ENCODE measurements at places on chromosomes 6 and 20.

DNA sequence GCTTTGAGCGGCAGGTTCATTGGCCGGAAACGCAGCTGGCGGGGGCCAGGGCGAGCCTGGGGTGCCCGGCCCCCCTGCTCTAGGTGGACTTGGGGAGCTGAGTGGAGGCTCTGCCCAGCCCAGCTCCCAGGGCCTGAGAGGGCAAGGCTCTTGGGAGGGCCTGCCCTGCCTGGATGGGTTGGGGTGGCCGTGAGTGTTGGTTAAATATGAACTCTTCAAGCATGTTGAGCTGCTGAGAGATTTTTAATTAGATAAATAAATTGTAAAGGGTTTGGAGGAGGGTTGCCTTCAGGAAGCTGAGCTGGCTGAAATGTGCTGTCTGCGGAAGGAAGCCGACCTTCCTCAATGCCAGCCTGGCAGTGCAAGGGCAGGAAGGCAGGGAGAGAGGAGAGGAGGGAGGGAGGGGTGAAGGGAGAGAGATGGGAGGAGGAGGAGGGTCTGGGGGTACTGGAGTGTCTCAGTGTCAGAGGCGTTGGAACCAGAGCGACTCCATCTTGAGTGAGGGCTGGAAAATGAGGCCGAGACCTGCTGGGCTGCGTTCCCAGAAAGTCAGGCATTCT is 39.4 kb upstream of the PMEPA1 start:
- no peak for DNase-seq

GRCh38 chr6:145244349-145245100 is 490.8 kb downstream of the EPM2A start:
- DNase-seq, result no peak

- DNase-seq, result no peak
Observed at GRCh38 chr20:47606983-47607613, 105.4 kb downstream of the NCOA3 start.

GRCh38 chr20:61044499-61044898 is 207.6 kb upstream of the CDH4 start:
- DNase-seq, result no peak

- no peak for DNase-seq
Observed at GRCh38 chr6:40299681-40300080, 287.5 kb downstream of the LRFN2 start.

DNA sequence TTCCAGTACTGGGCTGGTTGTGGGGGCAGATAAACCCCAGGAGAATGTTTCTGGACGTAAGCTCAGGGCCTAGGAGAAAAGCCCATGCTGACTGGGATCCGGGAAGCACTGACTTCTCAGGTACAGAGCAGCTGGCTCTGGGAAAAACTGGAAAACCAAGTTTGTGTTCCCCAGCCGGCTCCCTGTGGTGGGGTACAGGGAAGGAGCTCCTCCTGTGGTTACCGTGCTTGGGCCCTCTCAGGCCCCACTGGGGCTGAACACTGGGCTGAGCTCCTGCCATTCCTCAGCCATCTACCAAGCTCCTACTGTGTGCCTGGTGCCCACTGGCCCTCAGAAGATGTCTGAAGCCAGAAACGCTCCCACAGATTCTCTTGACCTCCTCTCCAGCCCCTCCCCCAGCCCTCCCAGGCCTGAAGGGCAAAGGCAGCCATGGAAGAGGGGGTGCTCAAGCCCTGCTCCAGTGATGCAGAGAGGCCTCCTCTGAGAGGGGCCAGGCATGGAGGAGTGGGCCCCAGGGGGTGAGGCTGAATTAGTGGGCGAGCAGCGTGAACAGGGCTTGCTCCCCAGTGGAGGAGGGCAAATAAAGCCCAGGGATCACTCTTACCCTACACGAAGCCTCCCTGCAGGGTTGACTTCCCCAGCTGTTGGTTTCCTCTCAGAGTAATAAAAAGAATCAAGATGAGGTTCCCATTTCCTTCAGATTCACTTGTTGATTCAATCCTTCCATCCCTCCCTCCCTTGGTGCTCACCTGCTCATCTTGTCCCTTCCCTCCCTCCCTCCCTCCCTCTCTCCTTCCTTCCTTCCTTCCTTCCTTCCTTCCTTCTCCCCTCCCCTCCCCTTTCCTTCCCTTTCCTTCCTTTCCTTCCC is 100.0 kb downstream of the VEGFA start:
- no peak for DNase-seq

DNA sequence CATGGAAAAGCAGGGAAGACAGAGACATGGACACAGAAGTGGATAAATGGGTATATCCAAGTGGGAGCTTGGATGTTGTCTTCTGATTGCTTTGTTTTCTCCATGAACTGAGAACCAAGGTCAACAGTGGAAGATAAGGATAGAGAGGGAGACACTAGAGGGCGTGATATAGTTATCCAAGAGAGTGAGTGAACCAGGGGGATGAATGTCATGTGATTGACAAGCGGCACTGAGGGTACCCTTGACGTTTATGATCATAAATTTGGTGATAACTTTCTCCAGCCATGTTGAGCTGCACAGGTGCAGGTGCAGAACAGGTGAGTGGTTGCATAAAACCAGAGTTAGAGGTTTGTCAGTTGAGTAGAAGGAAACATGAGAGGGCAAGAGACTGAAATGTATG is 20.7 kb downstream of the EBF4 start:
- DNase-seq, result no peak

- no peak for DNase-seq
Observed at GRCh38 chr6:72525821-72526510, 95.9 kb upstream of the KCNQ5 start.

- DNase-seq, result no peak
Observed at GRCh38 chr20:44745598-44746366, at the start of gene KCNK15. TSS of gene KCNK15 (plus strand) at chr20:44745865. CDS start at chr20:44745911, 46 bp downstream.

- peak; percentile 54 for DNase-seq
Observed at GRCh38 chr6:4008324-4009047, 70.5 kb downstream of the FAM217A start.

DNA sequence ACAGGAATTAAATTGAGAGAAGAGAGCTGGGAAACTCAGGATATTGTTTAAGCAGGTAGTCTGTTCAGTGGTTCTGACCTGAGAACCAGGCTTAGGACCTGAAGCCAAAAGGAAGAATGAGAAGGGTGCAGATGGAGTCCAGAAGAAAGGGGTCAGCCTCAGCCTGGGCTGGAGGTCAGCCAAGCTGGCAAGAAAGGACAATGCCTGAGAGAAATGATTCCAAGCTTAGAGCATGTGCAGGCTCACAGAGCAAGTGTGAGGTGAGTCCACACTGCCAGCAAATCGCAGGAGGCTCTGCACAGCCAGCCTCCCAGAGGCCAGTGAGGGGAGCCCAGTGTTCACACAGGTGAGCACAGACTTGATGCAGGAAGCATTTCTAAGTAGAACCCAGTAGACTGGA is 47.3 kb downstream of the DAAM2 start:
- no peak for DNase-seq

DNA sequence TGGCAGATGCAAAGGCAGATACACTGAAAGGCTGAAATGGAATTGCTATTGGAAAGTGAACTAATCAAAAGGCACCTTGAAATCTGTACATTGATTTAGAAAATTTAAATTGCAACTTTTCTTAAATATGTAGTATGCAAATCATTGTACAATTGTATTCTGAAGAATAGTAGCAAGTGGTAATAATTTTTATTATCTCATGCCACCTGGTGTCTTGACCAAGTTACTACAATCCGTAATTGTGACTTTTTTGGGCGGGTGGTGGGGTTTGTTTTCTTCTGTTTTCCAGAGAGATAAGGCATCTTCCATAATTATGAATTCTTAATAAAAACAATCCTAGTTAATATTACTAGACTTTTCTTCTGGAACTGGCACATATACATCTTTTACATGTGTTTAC is 12.5 kb upstream of the BCKDHB start:
- peak; percentile 7 for DNase-seq

- no peak for DNase-seq
Observed at GRCh38 chr20:58791286-58791685, 59.4 kb downstream of the GNAS-AS1 start.

GRCh38 chr20:17660667-17661066 is 21.4 kb downstream of the RRBP1 start:
- DNase-seq, result no peak

DNA sequence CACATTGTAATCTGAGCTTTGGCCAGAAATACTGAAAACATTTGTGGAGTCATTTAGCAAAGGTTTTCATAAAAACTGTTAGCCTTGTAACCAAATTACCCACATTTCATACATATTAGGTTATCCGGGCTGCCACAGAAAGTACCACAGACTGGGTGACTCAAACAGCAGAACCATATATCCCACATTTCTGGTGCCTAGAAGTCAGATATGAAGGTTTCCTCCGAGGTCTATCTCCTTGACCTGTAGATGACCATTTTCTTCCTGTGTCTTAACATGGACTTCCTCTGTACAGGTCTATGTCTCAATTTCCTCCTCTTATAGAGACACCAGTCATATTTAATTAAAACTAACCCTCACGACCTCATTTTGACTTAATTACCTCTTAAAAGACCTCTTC is 49.5 kb upstream of the SMIM28 start:
- no peak for DNase-seq

GRCh38 chr20:62738025-62738881 is 29.6 kb downstream of the NTSR1 start:
- DNase-seq, result no peak

- peak; percentile 82 for DNase-seq
Observed at GRCh38 chr6:722077-722524, 29.2 kb upstream of the EXOC2 start.

DNA sequence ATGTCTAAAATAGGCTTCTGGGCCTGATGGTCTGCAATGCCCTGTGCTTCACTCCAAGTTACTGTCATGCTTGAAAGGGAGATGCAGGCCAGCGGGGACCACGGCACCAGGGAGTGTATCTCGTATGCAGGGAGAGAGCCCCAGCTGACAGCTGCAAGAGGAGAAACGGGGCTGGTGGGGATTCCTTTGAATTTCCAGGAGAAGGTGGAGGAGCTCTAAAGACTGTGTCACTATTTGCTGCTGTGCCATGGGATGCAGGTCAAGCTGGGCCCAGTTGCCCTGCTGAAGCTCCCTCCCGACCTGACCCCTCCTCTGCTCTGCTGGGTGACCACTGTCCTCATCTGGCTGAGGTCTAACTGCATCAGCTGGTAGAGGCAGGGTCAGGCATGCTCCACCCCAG is 989 bp downstream of the CST1 start:
- no peak for DNase-seq

- DNase-seq, result peak; percentile 16
Observed at GRCh38 chr6:166862287-166862977, 93.9 kb downstream of the RNASET2 start.

DNA sequence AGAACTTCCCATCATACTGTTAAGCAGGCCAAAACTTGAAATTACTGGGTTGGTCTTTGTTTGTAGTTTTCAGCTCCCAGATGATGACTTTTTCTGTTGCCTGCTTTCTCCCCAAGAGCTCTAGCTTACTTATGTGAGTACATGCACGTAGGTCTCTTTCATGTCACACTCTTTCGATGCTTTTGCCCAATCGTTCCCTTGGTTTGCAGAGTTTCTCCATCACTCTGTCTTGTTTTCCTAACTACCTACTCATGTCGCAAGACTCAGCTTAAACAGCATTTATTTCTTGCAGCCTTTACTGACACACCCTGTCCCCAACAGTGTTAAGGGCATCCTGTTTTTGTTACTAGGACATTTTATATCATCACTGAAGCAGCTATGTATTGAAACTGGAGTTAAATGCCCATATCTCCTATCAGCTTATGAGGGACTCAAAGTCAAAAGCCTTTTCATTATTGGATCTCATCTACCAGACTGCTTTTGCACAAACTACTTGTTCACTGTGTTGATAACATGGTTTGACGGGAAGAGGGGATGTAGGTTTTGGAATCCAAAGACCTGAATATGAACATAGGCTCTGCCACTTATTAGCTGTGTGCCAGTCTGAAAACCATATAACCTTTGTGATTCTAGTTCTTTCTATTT is 2.9 kb downstream of the ARG1 start:
- no peak for DNase-seq

GRCh38 chr6:130995783-130996447 is 67.1 kb downstream of the EPB41L2 start:
- no peak for DNase-seq

GRCh38 chr6:68738039-68738438 is 103.0 kb downstream of the ADGRB3 start:
- peak; percentile 76 for DNase-seq

DNA sequence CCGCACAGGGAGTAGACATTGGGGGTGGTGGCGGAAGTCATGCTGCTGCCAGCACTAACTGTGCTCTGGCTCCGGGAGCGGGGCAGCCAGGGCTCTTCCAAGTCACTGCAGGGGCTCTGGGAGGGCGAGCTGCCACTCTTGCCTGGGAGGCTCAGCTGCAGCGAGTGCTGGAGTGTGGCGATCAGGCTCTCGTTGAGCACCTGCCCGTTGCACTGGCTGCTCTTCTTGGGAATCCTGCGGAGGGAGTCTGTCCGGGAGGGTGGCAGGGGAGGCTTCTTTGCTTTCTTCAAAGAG is 28.0 kb downstream of the HEBP2 start:
- no peak for DNase-seq

DNA sequence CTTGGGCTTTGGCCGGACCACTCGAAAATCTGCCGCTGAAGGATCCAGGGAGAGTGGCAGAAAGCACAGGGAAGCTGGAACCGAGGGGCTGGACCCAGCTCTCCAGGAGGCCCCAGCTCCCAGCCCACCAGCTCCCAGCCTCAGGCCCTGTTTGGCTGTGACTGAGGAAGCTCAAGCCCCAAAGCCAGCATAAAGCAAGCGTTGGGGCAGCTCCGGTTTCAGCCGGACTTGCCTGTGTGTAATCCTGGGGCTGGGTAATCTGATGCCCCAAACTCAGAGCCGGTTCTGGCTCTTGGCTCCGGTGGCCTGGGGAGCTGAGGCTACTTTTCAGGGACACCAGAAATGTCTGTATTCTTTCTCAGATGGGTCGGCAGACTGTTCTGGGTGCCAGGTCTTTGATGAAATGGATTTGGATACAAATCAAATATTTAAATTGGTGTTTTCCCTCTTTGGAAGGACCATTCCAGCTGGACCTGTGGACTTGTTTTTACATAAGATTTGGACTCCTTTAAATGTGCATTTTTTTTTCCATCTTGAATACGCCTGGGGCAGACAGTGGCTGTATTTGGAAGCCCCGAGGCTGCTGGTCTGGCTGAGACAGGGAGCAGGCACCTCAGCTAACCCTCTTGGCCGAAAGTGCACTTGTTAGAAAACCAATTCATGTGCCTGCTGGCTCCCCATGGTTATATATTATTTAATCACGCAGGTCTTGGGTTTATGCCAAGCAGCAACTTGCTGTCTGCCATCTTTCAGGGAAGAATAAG is 29.7 kb downstream of the RPP40 start:
- DNase-seq, result peak; percentile 73

GRCh38 chr6:88004707-88005106 is 42.9 kb upstream of the SPACA1 start:
- DNase-seq, result no peak

DNA sequence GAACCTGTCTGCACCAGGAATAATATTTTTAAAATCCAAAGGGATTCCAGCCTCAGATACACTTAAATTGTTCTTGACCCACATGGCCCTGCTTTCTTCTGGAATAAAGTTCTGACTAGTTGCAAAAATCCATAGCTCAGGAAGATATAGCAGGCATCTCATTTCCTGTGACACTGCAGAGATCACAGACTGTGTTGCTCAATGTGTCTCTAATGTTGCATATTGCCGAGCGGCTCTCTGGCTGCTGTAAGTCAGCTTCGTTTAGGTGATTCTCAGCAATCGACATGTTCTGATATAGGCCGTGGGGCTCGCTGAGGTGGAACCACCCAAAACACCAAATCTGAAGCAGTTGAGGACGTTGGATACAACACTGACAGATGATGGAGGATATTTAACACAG is 498.3 kb upstream of the AGPAT4 start:
- DNase-seq, result no peak

- DNase-seq, result no peak
Observed at GRCh38 chr6:72649032-72649984, 27.4 kb downstream of the KCNQ5 start.

GRCh38 chr20:47531458-47531857 is 29.8 kb downstream of the NCOA3 start:
- DNase-seq, result no peak

Data from NCI-H2029 treated with DMSO at 0.1 percent for 48 hours (cell line).